Esophagus muscularis mucosa (tissue), 4 donors: ENCODE measurements at places on chromosomes 5 and 9. TPM values are rescaled to one million over a fixed set of nuclear protein-coding genes. Genes with fewer than 3 reads are reported as not detected.
A peak's percentile ranks its signal among the peaks of the same experiment; 100 is the strongest.

GRCh38 chr5:93193431-93194347, 387.3 kb downstream of the NR2F1-AS1 start:
- DNase-seq: no peak

The MEIKIN gene
- not detected for total RNA-seq

The KIAA1191 gene
- total RNA-seq: 155 TPM

- no peak for DNase-seq
Measured at GRCh38 chr5:36655161-36655560, 48.8 kb downstream of the SLC1A3 start.

- no peak for DNase-seq
Measured at GRCh38 chr5:98053170-98053569, 720.3 kb upstream of the RGMB start.

The C9orf50 gene
- 0.34 TPM for total RNA-seq

GRCh38 chr5:58751222-58751837, 168.5 kb downstream of the RAB3C start:
- no peak for DNase-seq

The GABBR2 gene
- total RNA-seq: not detected

DNA sequence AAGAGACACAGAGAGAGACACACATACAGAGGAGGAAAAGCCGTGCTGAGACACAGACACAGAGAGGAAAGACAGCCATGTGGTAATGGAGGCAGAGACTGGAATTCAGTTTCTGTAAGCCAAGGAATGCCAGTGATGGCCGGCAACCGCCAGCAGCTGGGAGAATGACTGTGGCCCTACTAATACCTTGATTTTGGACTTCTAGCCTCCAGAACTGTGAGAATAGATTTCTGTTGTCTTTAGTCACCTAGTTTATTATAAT, 90.2 kb downstream of the TARS1 start:
- peak; percentile 79 for DNase-seq

The ABLIM3 gene
- total RNA-seq: 40.9 TPM

The UBAP2 gene
- 36.1 TPM for total RNA-seq

DNA sequence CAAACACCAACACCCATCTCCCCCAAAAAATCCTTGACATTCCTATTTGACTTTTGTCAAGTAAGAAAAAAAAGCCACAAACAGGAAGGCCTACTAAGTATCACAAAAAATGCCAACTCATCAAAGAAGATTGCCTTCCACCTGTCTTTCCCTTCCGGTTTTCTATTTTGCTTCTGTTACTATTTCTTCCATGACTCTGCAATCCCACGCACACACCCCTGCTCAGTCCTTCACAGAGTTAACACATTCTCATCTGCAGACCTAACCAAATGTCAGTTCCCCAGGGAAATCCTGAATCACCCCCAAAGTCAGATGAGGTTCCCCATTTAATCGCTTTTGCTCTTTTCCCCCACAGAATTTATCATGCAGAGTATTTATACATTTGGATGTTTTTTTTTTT, 15.1 kb downstream of the LPAR1 start:
- DNase-seq: no peak

The CNTLN gene
- 14.1 TPM for total RNA-seq

- DNase-seq: no peak
Measured at GRCh38 chr9:70579686-70580085, 165.2 kb upstream of the KLF9 start.

GRCh38 chr5:79491690-79492317, 22.1 kb downstream of the HOMER1 start:
- DNase-seq: no peak

The CENPP gene
- total RNA-seq: 2.2 TPM

DNA sequence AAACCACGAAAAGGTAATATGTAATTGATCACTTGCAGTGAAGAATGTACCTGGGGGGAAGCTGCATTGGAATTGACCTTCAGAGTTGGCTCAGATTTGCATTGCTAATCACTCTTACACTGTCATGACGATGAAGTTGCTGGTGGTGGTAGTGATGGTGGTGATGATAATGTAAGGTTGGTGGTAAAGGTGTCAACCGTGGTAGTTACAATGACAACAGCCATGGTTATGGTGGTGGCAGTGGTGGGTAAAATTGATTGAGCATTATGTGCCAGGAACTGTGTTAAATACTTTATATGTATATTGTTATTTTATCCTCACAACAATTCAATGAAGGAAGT, 282.4 kb downstream of the NR3C1 start:
- DNase-seq: no peak

The C5orf63 gene
- 2.1 TPM for total RNA-seq

DNA sequence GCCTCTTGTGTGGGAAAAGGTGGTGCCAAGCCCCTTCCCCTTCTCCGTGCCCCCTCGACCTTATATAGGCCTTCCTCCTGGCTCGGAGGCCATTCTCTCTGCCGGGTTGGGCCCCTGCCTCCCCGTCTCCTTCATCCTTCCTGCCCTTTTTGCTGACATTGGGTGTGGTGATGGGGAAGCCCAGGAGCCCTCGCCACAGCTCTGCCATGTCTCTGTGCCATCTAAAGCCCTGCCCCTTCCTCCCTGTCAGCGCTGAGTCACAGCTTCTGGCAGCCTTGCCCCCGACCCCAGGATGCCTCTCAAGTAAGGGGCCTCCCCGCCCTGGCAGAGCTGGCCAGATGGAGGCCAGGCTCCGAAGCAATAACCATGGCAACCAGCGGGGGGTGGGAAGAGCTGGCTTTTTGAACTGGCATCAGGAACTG, 30.4 kb downstream of the JADE2 start:
- DNase-seq: no peak

The AGPAT2 gene
- 52.8 TPM for total RNA-seq

The ARSI gene
- total RNA-seq: 10.1 TPM

DNA sequence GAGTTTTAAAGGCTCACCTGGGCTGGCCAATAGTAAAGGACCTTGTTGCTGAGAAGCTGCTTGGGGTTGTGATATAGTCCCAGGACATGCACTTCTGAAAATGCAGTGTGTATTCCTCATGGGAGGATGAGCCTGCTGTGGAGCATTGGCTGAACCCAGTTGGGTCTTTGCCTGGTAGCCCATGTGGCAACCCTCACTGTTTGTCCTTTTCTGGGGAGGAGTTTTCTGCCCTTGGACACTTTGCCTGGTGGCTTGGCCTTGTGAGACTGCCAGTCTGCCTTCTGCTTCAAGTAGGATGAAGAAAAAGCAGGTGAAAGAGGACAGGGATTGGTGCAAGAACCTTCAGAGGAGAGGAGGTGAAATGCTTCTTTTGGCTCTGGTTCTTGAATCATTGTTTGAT, 4.0 kb downstream of the TENT4A start:
- DNase-seq: peak; percentile 85

GRCh38 chr9:78214492-78214891, 21.4 kb upstream of the CEP78 start:
- no peak for DNase-seq

The KCNMB1 gene
- 76.6 TPM for total RNA-seq

The ADGRD2 gene
- total RNA-seq: not detected

The NME5 gene
- total RNA-seq: 2.0 TPM

DNA sequence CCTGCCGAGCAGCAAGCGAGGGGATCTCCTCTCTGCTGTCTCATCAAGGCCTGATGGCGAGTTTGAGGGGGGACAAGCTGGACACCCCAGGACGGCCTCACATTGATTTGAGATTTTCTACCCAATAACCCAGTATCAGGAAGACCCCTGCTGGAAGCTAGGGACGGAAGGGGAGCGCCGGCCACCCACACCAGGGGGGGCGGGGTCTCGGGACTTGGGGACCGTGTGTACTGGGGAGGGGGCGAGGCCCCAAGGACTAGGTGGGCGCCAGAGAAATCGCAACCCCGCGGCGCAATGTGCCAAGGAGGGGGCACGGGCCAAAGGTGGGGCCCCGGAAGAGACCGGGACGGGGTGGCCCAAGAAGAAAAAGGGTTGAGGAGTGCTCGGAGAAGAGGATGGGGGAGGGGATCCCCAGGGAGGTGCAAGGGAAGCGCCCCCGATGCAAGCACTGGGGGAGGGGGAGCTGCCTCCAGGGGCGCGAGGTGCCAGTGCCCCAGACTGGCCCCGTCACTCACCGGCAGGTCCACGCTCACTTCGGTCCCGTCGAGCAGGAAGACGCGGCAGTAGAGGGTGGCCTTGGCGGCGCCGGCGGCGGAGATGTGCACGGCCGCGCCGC, 1.1 kb downstream of the EPB41L4B start:
- no peak for DNase-seq

The TNPO1 gene
- total RNA-seq: 72.7 TPM

DNA sequence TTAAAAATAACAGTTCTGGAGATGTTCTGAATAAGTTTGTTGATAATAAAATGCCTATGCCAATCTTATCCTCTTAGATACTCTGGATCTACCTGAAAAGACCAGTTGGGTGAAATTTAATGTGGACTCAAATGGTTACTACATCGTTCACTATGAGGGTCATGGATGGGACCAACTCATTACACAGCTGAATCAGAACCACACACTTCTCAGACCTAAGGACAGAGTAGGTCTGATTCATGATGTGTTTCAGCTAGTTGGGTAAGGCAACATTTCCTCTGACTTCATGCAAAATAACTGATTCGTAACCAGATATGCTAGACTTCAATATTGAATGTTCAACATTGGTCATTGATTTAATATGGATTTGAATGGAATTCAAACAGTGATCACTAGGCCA, 27.0 kb downstream of the ERAP2 start:
- DNase-seq: no peak

GRCh38 chr5:94157704-94158539, 416.5 kb upstream of the POU5F2 start:
- no peak for DNase-seq

The MAMDC2 gene
- 118 TPM for total RNA-seq

DNA sequence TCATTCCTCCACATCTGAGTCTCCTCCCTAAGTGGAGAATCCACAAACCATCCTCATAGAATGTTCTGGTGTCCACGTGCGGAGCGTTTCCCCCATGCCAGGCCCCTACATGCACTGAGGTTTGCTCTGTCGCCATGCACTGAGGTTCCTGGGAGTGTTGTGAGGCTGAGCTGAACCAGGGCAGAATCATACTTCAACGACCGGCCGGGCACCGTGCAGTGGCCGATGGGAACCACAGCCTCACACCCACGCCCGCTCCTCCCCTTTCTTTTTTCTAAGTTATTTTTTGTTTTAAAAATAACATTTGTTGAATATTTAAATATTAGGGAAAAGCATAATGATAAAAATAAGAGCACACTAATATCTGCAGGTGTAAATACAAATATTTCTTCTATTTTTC, 260.4 kb upstream of the IRX4 start:
- DNase-seq: no peak

The GABRB2 gene
- 1.3 TPM for total RNA-seq

GRCh38 chr9:133484671-133485437, 6.0 kb upstream of the SLC2A6 start:
- no peak for DNase-seq
